ENCODE measurements at places on chromosomes 16 and 17.
A peak's percentile ranks its signal among the peaks of the same experiment; 100 is the strongest.

GRCh38 chr16:51801635-51802034 lies 650.6 kb upstream of the SALL1 start:
- no peak for DNase-seq

DNA sequence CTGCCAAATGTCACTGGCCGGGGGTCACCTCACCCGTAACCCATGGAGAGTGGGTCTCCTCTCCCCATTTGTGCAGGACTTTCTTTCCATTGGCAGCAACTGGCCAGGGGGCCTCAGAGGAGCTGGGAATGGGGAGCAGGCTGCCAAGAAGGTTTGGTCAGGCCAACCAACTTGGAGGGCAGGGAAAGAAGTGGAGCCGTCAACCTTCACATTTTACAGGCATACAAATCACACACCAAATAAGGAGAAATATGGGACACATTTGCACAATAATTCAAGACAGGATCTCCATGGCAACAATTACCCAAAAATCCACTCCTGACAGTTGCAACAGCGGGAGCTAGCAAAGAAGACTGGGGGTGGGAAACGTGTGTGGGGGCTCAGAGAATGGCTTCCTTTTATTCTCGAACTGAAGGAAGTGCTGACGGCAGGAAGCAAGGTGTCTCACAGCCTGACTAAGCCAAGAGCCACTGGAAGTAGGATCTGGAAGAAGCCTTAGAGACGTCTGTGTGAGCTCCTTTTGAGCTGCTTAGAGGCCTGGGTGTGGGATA lies 20.9 kb downstream of the RPRML start:
- no peak for DNase-seq

GRCh38 chr17:15121426-15121825 lies 143.7 kb downstream of the PMP22 start:
- no peak for DNase-seq

GRCh38 chr16:89575247-89576152 lies at the start of gene CPNE7:
Gene CPNE7, plus strand, starts transcription at chr16:89575758. Its CDS starts 140 bp downstream, at chr16:89575898.
- DNase-seq = no peak

GRCh38 chr16:81720973-81721906 lies 57.9 kb upstream of the PLCG2 start:
- no peak for DNase-seq

DNA sequence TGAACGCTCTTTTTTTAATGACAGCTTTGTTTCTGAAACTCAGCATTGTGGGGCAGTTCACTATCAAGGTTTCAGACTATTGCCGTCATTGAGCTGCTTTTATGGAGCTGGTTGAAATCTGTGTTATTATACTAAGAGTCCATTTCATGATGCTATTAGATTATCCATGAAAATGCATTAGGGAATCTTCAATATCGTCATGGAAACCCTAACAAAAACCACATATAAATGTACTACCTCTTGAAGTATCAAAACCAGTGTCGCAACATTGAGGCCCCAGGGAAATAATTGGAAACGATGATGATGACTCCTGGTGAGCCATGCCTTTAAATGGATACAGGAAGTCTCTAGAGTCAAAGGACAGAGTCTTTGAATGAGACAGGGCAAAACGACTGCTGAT lies 231.6 kb upstream of the CPHXL start:
- no peak for DNase-seq

DNA sequence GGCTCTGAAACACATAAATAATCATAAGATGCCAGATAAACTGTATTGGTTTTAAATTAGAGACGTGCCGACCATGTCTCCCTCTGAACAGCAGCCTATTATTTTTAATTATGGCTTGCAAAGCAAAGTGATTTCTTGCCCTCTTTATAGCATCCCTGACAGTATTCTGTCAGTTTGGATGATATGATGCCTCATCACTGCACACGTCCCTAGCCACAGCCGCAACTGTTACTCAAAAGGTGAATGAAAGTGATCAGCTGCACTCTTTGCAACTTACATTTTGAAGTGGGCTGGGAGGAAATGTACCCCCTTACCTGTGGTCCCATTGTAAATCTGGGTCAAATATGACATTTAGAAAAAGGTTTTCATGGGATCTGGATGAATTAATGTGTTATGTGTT lies 389.9 kb downstream of the MAF start:
- DNase-seq = no peak

GRCh38 chr16:19694989-19695388 lies 23.0 kb downstream of the KNOP1 start:
- no peak for DNase-seq

DNA sequence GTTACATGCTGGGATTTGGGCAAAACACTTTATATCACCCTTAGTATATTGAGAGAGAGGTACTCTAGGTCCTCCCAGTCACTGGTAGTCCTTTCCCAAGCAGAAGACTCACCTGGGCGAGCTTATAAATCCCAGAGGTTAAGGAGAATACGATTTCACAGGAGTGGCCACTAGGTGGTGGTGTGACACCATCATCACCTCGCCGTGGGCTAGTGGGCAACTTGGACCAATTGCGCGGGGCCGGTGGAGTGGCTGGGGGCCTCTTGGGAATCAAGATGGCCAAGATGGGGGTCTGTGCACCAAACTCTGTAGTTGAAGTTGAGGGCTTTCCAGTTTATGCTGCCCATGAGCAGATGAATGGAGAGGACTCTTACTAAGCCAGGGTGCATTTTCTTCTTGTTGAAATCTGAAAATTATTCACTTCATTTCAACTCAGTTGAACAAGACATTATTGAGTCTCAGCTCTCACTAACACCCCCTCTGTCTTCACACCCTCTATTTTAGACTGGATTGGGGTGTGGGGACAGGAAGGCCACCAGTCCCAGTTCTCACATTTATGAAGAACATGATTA lies 38.2 kb upstream of the PIRT start:
- DNase-seq = no peak

DNA sequence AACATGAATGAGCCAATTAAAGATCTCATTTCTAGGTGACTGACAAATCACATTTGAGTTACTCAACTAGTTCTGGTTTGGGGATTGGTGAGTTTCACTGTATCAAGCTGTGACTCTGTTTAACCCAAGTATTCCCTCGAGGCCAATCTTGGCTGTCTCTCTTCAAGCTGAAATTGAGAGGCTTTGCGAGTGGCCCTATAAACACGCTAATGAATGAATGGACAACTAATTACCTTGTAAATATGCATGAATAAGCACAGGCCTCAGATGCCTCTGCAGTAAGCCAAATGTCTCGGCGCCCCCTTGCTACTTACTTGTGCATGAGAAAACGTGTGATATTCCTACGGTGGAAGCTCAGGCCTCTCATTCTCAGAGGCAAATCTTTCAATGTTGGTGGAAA lies 450.3 kb upstream of the PSMD7 start:
- DNase-seq = no peak

- no peak for DNase-seq
Measured at GRCh38 chr16:15790458-15790857, 66.4 kb downstream of the MYH11 start.

DNA sequence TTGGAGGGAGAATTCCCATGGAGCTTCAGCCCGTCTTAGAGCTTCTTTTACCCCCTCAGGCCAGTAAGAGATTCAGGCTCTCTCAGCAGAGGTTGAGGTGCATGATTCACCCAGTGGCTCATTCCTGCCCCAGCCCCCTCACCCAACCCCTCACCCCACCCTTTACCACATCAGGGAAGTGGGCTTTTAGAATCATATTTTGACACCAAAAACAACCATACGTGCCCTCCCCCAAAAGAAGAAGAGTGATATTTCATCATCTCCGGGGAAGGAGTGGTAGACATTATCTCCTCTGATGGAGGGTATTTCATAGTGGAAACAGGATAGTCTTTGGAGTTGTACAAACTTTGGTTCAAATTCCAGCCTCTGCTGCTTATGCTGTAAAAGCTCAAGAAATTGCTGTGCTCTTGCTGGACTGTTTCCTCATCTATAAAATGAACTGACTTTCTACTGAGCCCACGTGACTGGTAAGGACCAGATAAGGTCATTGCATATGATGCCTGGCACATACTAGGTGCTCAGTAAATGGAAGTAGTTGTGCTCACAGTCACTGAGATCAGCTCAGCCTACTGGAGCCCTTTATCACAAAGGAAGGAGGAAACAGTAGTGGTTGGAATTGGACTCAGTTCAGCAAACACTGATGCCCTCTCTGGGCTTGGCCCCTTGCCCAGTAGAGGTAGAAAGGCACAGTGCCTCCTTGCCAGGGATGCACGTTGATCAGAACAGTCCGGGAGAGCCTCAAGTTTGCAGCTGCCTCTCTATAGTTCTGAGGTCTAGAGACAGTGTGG lies 18.3 kb upstream of the CCL5 start:
- DNase-seq = no peak

GRCh38 chr17:83054518-83055125 lies 24.8 kb upstream of the METRNL start:
- no peak for DNase-seq

- no peak for DNase-seq
Measured at GRCh38 chr17:2892305-2892971, 96.2 kb downstream of the RAP1GAP2 start.

GRCh38 chr16:55655381-55655896 lies 349 bp upstream of the SLC6A2 start:
- DNase-seq = no peak

DNA sequence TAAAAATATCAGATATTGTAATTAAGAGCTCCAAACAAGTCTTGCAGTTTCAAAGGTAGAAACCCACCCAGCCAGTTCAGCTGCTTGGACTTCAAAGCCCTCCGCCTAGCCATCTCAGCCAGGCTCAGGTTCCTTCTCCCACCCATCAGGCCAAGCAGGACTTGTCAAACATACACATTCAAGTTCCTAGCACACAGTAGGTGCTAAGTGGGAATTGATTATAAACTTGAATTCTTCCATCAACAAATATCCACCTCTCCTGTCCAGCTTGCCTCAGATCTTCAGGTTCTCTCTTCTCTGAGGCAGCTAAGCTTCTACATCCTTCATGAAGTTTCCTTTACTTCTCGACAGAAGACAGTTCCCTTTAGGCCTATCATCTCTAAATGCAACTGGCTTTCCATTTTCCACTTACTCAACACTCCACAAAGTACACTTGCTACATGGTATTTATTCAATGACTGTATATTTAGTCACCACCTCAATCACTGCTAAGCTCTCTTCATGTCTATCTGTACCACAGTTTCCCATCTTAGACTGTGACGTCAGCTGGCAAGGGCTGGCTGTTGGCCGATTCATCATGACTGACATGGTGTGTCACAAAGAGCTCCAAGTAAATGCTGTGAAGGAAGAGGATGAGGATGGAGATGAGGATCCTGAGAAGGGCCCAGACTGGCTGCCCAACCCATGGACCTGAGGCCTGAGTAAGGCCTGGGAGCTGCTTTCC lies 13.3 kb upstream of the COG7 start:
- no peak for DNase-seq

DNA sequence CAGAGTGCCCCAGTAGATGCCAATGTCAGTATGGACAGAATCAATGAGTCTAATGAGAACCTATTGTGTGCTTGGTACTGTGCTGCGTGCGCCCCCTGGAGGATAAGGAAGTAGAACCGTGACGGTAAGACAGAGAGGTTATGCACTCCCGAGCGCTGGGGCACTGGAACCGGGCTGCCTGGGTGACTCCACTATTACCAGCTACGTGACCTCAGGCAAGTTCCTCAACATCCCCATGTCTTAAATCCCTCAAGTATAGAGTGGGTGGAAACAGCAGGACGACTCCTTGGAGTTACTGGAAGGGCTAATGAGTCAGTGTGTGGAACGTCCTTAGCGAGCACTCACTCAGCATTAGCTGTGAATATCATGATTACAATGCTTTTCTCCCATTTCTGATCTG lies 16.2 kb downstream of the CHST4 start:
- peak; percentile 14 for DNase-seq

- DNase-seq = no peak
Measured at GRCh38 chr16:87012954-87013938, 303.9 kb downstream of the C16orf95 start.

- no peak for DNase-seq
Measured at GRCh38 chr16:73192232-73192894, 144.4 kb upstream of the ZFHX3 start.

DNA sequence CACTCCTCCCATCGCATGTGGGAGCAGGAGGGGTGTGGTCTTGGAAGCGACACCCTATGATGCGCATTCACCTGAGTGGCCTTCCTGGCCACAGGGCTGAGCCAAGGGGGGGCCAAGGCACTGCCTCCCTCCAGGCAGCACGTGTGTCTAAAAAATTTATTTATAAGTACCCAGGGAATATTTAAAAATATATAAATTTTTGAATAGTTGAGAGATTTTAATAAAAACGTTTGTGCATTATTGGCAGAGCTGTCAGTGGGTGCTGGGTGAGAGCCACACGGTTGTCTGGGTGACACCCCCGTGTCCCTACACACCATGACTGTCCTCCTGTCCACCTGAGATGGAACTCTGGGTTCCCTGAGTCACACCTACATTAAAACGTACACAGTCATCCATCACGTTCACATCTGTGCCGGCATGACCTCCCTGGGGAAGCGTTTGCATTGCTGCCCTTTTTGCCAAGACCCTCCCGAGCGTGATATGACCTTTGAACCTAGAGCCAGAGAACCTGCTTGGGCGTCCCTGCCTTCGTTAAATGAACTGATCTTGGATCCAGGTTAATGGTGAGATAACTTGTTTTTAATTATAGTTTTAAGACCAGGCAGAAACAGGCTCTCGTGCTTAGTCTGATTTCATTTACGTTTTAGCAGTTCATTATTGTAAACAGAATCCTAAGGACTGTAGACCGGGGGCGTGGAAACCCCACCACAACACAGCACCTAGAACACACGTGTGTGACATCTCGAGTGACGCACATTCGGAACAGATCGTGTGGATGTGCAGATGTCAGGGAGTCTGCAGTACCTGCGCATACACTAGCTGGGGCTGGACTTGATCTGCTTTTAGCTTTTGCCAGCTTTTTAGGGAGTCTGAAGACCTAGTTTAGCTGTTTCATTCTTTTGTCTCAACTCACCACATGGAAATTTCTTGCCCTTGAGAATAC lies 192.8 kb upstream of the CHMP6 start:
- no peak for DNase-seq

GRCh38 chr17:42081516-42082129 lies 16.6 kb downstream of the ZNF385C start:
- DNase-seq = no peak

- no peak for DNase-seq
Measured at GRCh38 chr16:69917739-69918138, 33.4 kb upstream of the CLEC18A start.

DNA sequence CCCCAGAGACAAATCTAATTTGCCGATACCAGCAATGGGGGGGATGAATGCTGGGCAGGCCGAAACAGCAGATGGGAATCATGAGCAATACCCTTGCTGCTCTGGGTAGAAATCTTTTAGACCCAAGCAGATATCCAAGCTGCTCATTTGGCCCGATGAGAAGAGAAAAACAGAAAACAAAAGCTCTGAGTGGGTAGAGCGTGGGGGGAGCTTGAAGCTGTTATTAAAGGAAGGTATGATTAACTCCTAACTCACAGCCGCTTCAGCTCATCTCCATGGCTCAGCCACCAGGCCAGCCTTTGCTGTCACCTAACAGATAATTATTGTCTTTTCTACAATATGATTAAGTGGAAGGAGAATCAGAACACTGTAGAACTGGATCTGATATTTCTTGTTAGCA lies 58.3 kb downstream of the VPS35L start:
- no peak for DNase-seq

- no peak for DNase-seq
Measured at GRCh38 chr16:66006485-66006884, 360.0 kb upstream of the CDH5 start.
